ENCODE measurements at places on chromosomes 13 and 19.
A peak's percentile ranks its signal among the peaks of the same experiment; 100 is the strongest.

- DNase-seq, result no peak
These were observed 18.0 kb downstream of the PEPD start for GRCh38 chr19:33503433-33504057.

GRCh38 chr19:12350890-12351197 is 14.6 kb downstream of the ZNF442 start:
- DNase-seq, result no peak

DNA sequence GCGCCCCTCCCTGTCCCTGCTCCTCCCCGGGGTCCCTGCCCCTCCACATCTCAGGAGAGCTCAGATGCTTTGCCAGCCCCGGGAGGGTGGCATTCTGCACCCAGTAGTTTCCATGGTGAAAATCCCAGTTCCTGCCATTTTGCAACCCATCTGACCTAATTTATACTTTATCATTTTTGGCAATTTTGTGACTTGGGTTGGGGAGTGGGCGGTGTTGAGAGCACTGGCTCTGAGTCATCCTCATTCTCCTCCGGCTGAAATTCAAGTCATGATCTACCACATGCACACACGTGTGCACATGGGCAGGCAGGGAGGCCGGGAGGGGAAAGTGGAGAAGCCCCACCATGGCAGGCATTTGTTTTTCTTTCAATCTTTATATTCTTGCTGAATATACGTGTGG is 208.6 kb downstream of the URI1 start:
- no peak for DNase-seq

DNA sequence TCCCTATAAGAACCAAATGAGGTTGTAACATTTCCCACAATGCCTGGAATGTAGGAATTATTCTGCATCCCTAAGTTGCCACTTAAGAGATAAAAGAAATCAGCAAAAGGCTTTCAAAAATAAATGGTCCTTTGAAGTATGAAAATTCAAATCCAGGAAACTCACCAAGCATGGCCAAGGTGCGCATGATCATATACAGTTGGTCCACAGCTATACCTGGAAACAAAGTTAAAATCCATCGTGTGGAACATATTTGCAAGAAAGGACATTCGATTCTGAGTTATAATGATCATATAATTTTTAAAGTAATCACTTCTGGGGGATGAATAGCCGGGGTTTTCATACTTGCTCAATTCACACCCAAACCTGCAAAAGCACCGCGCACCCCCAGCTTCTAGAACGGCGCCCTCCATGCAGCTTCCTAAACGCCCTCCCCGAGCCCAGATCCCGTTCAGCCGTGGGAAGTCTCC is 525 bp downstream of the CARS2 start:
- no peak for DNase-seq

GRCh38 chr13:72004246-72004645 is 137.2 kb upstream of the DACH1 start:
- DNase-seq, result no peak

DNA sequence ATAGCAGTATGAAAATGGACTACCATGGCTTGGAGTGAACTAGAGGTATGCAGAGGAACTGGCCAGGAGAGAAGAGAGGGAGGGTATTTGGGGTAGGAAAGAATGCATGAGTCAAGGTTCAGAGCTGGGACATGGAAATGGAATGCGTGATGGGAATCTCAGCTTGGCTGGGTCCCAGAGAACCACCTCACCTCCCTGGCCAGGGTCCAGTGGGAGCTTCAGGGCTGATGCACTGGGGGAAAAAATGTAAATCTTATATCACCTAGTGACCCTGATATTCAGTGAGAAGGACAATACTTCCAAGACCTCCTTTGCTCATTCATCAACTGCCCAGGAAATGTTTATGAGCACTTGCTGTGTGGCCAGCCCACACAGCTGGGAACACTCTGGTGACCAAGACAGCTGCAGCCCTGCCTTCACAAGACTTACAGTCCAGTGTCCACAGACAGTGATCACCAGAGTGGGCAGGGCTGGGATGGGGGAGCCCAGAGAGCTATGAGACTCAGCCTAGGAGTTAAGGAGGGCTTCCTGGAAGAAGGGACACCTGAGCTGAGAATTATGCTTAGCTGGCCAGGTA is 12.8 kb downstream of the IGSF23 start:
- no peak for DNase-seq

GRCh38 chr19:18610245-18610555 is 2.5 kb upstream of the TMEM59L start:
- DNase-seq, result no peak

DNA sequence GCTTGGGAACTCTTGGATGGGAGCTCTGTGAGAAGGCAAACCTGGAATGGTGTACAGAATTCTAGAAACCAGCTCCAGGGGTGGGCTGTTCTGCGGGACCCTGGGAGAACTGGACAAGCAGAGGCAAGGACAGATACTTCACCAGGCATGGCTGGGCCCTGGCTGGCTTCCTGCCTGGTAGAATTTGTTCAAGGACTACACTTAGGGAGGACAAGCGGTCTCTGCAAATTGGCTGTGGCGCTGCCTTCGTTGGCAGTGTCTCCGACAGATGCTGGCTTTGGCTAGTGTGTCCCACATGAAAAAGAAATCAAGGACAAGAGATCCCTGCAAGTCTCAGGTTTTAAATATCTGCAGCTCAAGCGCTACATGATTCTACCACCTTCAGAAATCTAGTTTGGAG is 12.4 kb downstream of the CEBPG start:
- no peak for DNase-seq

GRCh38 chr19:2646866-2647535 is 55.5 kb downstream of the GNG7 start:
- DNase-seq, result no peak

GRCh38 chr19:29665215-29665825 is at the start of gene PLEKHF1:
PLEKHF1 (plus strand) TSS chr19:29665461; CDS start chr19:29673840, 8,379 bp downstream.
- DNase-seq, result peak; percentile 74

DNA sequence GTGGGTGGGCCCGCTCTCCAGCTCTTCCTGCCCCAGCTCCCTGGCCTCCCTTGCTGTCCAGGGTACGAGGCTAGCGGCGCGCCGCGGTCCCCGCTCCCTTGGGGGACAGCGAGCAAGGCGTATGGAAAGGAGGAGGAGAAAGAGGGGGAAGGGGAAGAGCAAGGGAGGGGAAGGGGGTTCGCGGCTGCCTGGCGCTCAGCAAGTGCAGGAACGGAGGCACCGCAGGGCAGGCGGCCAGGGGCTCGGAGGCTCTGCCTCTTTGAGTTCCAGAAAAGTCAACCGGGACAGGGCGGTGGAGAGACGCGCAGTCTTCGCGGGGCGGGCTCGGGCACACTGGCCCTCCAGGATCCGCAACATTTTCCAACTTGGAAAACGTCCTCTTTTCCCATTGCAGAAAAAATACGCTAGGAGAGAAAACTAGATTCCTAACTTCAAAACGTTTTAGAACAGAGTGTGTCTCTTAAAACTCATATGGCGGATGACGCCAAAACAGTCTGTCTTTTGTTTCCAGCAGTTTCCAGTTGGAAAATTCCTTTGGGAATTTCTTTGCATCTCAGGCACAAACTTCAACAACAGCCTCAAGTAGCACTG is 23.1 kb upstream of the TNFRSF19 start:
- DNase-seq, result no peak

- no peak for DNase-seq
These were observed 20.6 kb upstream of the GTF3A start for GRCh38 chr13:27403727-27404385.

DNA sequence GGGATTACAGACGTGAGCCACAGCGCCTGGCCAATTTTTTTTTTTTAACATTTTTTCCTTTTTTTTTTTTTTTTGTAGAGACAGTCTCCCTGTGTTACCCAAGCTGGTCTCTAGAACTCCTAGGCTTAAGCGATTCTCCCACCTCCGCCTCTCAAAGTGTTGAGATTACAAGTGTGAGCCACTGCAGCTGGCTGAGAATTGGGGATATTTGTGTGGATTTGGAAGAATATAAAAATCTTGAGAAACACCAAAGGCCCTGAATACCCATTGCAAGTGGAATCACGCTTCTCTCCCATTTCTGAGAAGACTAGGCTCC is 79.9 kb upstream of the ABCC4 start:
- DNase-seq, result no peak

- no peak for DNase-seq
These were observed 277.9 kb downstream of the TSHZ3 start for GRCh38 chr19:31071136-31071855.

DNA sequence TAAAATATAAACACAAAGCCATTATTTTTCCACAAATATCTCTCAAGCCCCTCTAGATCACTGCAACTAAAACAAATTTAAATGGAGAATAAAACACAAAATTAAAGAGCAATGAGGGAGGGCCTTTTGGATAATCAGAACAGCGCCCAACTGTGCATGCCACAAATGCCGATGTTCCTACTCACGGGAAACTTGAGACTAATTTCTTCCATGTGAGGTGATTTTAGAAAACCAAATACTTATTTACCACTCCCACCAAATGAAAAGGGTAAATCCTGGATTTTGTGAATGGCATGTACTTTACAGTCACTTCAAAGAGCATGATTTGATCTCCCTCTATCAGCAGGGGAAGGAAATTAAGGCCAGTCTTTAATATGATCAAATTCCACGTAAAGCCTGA is 74.8 kb downstream of the SLC7A1 start:
- no peak for DNase-seq

DNA sequence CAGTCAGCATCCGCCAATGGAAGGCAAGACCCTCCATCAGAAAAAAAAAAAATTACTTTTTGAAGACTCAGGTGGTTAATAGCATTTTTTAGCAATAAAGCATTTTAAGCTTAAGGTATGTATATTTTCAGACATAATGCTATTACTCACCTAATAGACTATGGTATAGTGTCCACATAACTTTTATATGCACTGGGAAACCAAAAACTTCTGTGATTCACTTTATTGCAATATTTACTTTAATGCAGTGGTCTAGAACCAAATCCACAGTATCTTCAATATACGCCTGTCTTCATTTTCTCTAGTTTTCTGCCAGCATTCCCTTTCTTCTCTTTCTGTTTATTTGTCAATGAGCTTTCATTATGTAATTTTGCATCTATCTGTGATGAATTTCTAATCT is 418.1 kb downstream of the SLITRK6 start:
- DNase-seq, result no peak

DNA sequence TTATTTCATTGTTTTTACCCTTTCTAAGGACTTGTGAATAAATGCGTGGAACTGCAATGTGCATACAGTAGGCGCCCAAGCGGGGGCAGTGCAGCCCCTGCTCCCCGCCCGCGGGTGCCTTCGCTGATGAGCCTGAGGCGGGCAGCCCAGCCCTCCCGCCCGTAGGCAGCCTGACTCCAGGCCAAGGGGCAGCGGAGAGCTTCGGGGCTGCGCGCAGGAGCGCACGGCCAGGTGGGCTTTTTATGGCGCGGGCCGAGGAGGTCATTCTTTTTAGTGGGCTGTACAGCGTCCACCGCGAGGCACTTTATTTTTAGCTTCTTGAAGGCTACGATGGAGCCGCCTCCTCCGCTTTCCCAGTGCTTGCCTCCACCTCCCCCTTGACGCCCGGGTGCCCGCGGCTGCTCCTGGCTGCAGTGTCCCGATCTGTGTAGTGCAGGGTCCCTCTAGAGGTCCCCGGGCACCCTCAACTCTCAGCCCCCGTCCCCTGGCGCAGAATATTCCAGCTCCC is 60.5 kb downstream of the CCNE1 start:
- DNase-seq, result no peak

- no peak for DNase-seq
These were observed 269.3 kb upstream of the MIR17HG start for GRCh38 chr13:91078093-91078679.

- no peak for DNase-seq
These were observed 7.2 kb downstream of the ABHD13 start for GRCh38 chr13:108225440-108225839.

GRCh38 chr13:52454459-52454819 is 839 bp upstream of the CKAP2 start:
- DNase-seq, result no peak

- no peak for DNase-seq
These were observed 88.4 kb downstream of the DNAJC15 start for GRCh38 chr13:43111559-43112400.

- DNase-seq, result no peak
These were observed 1.1 kb upstream of the MPND start for GRCh38 chr19:4342314-4342614.

- DNase-seq, result no peak
These were observed 54.1 kb upstream of the ADGRE1 start for GRCh38 chr19:6833166-6833790.

- DNase-seq, result no peak
These were observed 171.4 kb downstream of the FOXO1 start for GRCh38 chr13:40494946-40495620.

GRCh38 chr19:17942582-17943273 is 9.9 kb downstream of the CCDC124 start:
- peak; percentile 61 for DNase-seq

GRCh38 chr19:15248648-15249527 is 16.6 kb upstream of the EPHX3 start:
- no peak for DNase-seq

GRCh38 chr13:24217601-24218281 is 57.2 kb downstream of the SPATA13 start:
- DNase-seq, result no peak

DNA sequence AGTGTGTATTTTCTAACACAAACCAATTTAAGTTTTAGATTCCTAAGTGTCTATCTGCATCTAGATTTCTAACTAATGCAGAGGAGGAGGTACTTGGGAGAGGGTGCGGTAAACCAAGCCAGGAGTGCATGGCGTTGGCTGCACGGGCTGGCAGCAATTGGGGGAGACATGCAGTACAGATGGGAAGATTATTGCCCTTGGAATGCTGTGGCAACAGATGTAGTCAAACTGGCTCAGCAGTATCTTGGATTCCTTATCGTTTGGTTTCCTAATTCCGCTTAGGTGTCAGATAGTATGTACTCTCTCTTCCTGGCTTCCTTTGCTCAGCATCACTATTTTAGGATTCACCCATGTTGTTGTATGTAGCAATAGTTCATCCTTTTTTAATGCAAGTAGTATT is 29.4 kb upstream of the STK24 start:
- DNase-seq, result peak; percentile 51

GRCh38 chr13:31009166-31009565 is 76.7 kb downstream of the TEX26 start:
- no peak for DNase-seq

DNA sequence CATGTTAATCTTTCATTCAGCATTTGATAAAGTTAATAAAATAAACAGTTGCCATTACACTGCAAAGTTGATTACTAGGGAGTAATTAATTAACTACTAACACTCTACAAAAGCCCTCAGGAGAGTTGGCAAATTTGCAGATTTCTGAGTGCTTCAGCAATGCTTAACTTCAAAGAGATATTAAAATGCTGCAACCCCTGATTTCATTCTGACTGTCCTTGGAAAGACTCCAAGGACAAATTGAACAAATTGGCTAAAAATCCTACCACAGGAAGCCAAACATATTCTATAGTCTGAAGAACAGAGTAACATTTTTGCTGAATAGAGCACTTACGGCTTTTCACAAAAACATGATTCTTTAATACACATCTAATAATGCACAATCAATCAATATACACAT is 1543.0 kb downstream of the SLITRK5 start:
- no peak for DNase-seq

- DNase-seq, result no peak
These were observed 54.8 kb downstream of the EPS15L1 start for GRCh38 chr19:16416991-16417390.

Measured in NCI-H2171 (cell line).